Activated naive CD4-positive, alpha-beta T cell (primary cell): ENCODE measurements at places on chromosomes 4 and X.

- no peak for DNase-seq
Measured at GRCh38 chr4:67721770-67722597, 21.0 kb upstream of the UBA6 start.

- no peak for DNase-seq
Measured at GRCh38 chrX:12325171-12325570, 186.9 kb downstream of the FRMPD4 start.

DNA sequence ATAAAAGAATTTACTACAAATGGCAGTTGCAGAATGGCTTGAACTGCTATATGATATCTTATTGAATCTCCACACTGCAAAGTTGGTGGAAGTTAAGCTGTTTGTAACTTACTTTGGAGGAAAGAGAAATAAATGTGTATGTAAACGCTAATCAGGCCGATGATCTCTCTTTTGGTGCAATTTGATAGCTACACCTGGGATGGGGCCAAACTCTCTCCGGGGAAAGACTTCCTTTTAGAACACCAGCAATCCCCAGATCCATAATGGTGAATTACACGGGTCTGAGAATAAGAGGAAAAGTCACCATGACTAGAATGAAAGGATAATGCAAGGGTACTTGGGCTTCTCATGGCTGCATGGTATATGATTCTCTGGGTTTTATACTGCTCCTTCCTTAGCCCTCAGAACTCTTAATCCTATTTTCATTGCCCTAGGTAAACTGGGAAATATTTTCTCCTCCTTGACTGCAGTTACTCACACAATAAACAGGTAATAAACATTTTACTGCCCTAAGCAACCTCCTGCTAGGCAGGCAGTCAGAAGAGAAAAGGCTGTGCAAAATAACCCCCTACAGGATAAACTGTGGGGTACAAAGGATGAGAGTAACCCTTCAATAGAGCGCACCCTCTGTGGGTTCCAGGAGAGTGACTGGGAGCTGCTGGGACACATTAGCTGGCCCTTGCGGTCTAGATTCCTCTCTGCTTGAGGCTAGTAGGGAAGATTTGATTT lies 109.3 kb downstream of the MGST2 start:
- no peak for DNase-seq

DNA sequence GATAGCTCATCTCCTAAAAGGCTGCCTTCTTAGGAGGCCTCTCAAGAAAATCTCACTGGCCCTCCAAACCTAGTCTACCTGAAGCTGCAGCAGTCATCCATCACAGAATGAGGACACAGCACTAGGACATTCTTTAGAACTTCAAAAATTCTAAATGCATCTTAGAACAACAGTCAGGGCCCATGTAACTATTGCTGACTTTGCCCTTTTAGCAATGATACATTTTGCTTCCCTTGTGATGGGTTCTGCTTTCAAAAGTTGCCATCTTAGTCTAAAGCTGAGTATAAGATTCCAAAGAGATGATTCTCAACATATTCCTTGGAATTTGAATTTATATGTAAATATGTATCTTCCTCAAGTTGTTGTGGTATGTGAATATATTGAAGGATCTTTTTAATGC lies 793.0 kb downstream of the RAB28 start:
- no peak for DNase-seq

GRCh38 chr4:158750379-158750778 lies 18.4 kb upstream of the FNIP2 start:
- no peak for DNase-seq

DNA sequence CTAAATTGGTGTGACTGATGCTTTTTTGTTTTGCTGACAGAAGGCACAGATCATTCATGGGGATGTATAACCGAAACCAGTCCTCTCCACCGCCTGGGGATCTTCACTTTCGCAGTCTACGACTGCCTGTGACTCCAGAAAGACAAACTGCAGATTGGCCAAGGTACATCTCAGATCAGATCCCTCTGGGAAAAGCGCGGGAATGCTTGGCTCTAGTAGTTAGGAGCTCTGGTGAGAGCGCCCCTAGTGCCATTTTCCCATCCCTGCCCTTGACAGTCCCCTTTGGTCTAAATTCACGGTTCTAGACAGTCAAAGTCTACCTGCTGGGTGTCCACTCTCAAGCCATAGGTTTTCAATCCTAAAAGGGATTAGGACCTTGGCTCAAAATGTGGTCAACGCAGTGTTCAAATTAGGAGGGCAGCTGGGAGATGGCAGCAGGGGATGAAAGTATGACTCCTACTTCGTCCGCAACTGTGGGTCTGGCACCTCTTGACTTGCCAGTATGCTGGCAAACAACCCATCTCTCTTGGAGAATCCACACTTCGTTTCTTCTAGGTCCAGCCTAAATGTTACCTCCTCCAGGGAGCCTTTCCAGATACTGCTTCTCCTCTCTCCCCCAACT lies 6.9 kb upstream of the HAND2 start:
- DNase-seq = no peak

- no peak for DNase-seq
Measured at GRCh38 chrX:626745-627509, 3.7 kb upstream of the SHOX start.

GRCh38 chrX:3763111-3763510 lies 49.7 kb upstream of the PRKX start:
- DNase-seq = no peak

GRCh38 chr4:38242822-38243387 lies 282.7 kb downstream of the PTTG2 start:
- DNase-seq = no peak

- DNase-seq = no peak
Measured at GRCh38 chr4:76558396-76559235, 123.6 kb downstream of the SHROOM3 start.

DNA sequence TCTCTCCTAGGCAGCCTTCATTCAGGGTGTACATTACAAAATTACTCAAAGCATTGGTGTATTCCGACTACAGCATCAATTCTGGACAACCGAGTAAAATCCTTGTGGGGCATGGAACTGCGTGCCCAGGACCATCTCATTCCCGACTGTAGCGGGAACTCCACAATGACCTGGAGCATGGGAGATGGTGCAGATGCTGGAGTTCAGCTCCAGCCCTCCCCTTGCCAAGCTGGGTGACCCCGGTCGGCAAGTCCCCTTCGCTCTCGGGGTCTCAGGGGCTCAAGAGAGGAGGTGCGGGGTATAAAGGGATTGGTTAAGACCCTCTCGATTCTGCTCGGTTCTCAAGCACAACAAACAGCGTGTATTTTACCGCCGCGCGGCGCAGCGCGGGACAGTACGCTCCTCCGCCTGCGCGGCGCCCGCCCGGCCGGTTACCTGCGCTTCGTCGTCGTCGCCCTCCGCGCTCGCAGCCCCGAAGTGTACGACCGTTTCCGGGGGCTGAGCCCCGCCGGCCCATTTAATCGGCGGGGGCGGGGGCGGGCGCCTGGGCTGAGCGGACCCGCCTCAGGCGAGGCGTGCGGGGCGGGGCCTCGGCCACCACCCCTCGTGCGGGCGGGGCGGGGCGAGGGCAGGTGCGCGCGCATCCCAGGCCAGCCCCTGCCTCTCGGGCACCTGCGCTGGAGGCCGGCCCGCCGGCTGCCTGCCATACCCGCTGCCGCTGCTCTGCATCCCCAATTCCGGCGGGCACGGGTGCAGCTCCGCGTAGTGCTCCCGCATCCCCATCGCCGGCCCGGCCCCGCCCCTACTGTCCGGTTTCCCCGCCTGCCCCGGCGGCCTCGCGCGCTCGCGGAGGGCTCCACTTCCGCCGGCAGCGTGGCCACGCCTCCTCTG lies at the start of gene G6PD:
TSS of gene G6PD (minus strand) at position 493 of the 891 bp plus-strand sequence. CDS start 691 bp downstream, outside the sequence.
- DNase-seq = peak; percentile 75

DNA sequence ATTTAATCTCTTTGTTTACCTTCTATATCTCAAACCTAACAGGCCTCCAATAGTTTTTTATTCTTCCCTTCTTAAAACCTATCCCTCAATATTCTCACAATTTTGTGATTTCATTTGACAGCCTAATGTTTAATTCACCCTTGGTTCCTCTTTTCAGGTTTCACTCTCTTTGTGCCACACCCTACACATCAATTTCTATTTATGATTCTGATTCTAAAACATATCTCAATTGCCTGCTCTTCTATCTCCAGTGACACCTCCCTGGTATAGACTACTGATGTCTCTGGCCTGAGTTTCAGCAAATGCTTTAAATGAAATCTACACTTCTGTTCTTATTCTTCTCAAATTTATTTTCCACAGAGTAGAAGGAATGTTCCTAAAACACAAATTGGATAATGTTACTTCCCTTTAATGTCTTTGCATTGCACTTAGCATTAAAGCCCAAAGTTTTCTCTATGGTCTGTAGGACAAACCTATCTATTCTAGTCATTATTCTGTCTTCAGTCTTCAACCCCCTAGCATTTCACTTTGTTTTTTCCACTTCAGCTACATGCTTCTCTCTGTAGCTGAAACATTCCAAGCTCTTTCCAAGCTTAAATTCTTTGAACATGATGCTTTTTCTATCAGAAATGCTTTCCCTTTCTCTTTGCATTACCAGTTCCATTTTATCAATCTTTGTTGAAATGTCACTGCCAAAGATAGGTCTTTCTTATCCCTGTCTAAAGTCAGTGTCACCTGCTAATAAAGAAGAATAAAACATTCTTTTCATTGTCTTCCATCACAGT lies 622.0 kb downstream of the CENPC start:
- no peak for DNase-seq

DNA sequence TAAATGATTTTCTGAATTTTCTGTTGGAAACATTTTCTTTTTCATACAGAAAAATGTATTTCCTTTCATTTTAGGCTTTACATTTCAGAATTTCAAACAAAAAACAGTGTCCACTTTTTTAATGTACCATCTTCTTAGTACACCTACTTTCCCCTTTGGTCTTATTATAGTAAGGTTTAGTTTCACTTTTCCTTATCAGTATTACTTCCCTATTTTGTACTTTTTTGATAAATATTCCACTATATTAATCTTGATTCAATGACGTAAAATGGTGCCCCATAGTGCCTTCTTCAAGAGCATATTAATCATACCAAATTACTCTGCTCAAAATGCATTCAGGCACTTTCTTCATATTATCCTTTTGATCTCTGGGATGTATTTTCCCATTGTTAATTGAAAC lies 52.5 kb downstream of the BANK1 start:
- DNase-seq = no peak

DNA sequence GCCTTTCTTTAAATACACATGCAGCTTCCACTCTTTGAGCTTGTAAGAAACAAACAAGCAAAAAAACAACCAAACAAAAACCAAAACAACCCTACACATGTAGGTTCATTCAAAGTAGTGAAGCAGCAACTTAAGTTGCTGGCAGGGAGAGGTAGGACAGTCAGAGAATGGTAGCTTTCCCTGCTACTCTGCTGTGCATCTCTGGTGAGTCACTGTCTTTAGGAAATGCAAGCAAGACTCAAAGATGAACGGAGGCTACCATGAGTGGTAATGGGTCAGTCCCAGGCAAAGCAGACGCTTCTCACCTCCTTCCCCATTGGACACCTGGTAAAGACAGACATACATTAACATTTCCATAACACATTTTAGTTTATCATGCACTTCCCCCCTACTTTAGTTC lies 43.2 kb downstream of the PGRMC2 start:
- no peak for DNase-seq

DNA sequence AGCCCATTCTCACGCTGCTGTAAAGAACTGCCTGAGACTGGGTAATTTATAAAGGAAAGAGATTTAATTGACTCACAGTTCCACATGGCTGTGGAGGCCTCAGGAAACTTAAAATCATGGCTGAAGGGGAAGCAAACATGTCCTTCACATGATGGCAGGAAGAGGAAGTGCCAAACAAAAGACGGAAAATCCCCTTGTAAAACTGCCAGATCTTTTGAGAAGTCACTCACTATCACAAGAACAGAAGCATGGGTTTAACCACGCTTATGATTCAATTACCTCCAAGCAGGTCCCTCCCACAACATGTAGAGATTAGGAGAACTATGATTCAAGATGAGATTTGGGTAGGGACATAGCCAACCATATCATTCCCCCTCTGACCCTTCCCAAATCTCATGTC lies 335.5 kb downstream of the IL15 start:
- no peak for DNase-seq

DNA sequence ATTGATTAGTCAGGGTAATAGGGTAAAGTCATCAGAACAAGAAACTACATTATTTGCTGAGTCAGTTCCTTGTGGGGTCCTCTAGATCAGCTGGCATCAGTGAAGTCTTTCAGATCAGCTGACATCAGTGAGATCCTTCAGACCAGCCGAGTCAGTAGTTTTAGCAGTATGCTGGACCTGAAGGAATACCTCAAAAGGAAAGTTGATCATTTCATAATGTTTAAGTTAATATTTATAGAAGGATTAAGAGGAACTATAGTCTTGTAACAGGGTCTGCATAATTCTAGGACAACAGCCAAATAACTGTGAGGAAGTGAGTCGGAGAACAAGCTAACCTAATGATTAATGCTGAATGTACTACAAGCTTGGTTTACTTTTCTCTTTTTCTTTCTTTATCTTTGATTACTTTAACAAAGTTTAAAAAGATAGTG lies 958 bp upstream of the UGT2B7 start:
- DNase-seq = no peak

GRCh38 chrX:30880058-30880457 lies 9.0 kb downstream of the TAB3 start:
- DNase-seq = no peak

DNA sequence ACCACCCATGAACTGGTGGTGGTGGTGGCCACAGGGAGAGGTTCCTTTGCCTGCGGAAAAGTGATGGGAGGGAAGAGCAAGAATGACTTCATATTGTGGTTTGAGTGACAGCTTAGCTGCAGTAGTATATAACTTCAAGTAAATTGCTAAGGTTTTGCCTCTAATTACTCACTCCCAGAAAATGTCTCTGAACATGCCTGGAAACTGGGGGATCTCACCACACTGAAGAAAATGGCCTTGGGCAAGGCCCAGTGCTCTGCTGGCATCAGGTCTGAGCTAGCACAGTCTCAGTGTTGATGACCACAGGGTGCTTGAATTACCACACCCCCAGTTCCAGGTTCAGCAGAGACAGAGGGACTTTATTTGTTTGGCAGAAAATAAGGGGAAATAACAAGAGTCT lies 2085.4 kb downstream of the ARAP2 start:
- DNase-seq = no peak

GRCh38 chr4:1572010-1572385 lies 112.1 kb downstream of the FAM53A start:
- no peak for DNase-seq

- DNase-seq = no peak
Measured at GRCh38 chrX:23389196-23389792, 54.6 kb downstream of the PTCHD1 start.

DNA sequence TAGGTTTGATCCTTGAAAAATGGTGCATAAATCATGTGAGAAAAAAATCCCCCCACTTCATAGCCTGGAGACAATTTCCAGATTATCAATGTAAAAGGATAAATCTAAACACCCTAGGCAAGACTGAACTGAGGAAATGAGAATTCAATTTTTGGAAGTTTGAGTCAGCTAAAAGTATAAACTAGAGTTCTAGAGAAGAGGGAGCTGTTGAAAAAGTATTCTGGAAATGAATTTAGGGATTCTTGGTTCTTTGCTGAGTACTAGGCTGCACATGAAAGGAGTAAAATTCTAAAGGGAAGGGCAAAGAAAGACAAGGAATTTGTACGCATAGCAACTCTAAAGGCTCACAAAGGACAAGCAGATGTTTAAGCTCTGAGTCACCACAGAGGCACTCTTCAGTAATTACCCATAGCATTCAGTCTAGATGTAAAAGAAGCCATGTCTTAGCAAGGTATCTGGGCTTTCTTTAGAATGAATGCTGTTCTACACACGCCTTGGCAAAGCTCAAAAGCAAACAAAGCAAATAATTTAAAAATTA lies 896.5 kb downstream of the PDHA2 start:
- no peak for DNase-seq
